NAMALWA (cell line): ENCODE measurements at places on chromosomes 12 and 14.
A peak's percentile ranks its signal among the peaks of the same experiment; 100 is the strongest.

DNA sequence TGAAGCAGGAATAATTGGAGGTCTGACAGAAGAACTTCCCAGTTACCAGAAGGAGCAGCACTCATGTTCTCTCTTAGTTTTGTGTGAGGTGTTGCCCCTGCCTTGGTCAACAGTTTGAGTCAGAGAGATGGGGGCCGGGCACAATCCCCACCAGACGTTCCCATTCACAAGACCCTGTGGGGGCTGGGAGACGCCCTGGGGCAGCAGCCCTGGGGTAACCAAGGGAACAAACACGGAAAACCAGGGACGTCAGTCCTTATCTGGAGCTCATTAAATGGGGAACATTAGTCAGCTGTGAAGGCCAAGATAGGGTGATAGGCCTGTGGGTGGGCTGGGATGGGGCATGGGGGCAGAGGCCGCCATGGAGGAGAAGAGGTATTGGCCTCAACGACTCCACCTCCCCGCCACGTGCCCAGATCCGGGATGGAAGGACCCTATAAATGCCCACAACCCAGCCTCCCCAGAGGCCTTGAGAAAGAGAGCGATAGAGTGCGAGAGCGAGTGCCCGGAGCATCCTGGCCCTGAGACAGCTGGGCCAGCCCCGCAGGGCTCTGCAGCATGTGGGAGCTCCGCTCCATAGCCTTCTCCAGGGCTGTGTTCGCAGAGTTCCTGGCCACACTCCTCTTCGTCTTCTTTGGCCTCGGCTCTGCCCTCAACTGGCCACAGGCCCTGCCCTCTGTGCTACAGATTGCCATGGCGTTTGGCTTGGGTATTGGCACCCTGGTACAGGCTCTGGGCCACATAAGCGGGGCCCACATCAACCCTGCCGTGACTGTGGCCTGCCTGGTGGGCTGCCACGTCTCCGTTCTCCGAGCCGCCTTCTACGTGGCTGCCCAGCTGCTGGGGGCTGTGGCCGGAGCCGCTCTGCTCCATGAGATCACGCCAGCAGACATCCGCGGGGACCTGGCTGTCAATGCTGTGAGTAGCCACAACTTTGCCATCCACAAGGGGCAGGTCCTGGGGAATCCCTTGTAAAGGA is at the start of gene AQP2:
TSS of gene AQP2 (plus strand) at position 465 of the 979 bp plus-strand sequence. CDS start at position 559, 94 bp downstream.
- DNase-seq = no peak

GRCh38 chr12:86389949-86390348 is 133.8 kb upstream of the MGAT4C start:
- no peak for DNase-seq

- DNase-seq = no peak
Measured at GRCh38 chr14:80350707-80351106, 139.4 kb upstream of the DIO2 start.

- no peak for DNase-seq
Measured at GRCh38 chr12:113798552-113798951, 167.6 kb downstream of the RBM19 start.

GRCh38 chr12:25063873-25064628 is 115.2 kb upstream of the BCAT1 start:
- no peak for DNase-seq

- DNase-seq = peak; percentile 75
Measured at GRCh38 chr12:9742661-9743060, 9.8 kb upstream of the CLECL1 start.

DNA sequence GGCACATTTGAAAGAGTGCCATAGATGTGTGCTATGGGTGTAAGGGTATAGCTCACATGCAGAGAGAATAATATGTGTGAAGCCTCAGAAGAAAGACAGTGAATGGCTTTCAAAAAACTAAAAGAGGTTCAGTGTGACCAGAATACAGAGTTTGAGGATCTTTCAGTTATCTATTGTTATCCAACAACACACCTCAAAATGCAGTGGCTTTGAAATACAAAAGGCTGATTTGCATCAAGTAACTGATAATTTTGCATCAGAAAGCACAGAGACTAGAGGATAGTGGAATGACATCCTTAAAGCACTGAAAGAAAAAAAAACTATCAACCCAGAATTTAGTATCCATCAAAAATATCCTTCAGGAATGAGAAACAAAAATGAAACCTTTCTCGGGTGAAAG is 131.6 kb upstream of the IGF1 start:
- no peak for DNase-seq

DNA sequence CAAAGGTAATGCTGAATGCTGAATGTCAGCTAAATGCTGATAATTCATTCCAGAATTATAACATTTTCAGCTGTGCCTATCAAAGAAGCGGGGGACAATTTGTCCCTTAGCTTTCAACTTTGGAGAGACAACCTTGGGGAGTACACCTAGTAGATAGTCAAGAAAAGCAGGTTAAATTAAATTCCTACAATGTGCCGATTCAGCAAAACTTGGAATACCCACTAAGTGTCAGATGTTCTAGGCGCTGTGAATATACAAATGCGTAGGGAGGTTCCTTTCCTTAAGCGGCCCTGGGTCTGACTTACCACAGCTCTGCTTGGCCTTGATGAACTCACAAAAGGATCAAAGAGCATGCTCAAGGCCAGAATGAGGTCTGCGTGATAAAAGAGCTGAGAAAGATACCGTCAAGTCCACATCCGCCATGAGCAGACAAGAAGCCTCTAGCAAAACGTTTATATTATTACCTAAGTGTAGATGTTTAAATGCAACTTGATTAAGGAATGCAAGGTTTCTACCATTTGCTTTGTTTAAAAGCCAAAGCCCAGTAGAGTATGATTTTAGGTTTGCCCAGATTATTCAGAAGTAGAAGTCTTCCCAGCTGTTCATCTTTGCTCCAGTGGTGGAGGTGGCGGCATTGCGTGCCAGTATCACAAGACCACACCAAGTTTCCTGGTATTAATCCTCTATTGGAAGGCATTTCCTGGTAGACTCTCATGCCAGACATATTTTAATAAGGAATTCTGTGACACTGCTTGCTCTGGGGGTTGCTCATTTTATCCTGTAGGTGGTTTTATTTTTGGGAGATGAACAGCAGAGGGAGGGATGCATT is 368.6 kb downstream of the DPF3 start:
- no peak for DNase-seq

DNA sequence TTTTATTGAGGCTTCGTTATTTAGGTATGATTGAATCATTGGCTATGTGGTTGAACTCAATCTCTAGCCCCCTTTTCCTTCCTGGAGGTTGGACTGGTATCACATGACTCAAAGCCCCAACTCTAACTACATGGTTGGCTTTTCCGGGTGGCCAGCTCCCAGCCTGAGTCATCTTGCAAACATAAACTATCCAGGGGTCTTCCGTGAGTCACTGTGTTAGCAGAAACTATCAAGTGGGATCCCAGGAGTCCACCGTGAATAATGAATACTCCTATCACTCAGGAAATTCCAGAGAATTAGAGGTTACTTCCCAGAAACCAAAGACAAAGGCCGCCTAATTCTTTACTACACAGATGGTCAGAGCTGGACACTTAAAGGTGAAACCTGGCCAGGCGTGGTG is 19.7 kb upstream of the PLEKHD1 start:
- no peak for DNase-seq

- peak; percentile 65 for DNase-seq
Measured at GRCh38 chr12:30985814-30986452, 59.4 kb downstream of the TSPAN11 start.

DNA sequence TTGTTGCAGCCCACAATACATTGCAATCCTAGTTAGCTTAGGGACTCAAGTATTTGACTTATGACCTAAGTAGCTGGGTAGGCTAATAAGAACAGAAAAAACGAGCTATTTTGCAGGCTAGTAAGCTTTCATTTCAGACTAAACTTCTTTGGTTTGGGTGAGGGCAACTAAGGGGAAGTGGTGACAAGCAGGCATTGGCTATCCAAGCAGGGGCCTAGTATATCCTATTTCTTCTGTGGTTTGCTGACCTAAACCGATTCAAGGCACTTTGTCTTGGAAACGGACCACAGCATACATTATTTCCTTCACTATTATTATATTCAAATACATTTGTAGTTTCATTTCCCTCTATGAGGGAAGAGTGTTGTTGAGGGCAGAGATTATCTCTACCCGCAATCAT is 21.6 kb upstream of the SLC5A8 start:
- no peak for DNase-seq

GRCh38 chr14:90576981-90577660 is 180.3 kb downstream of the CALM1 start:
- no peak for DNase-seq

DNA sequence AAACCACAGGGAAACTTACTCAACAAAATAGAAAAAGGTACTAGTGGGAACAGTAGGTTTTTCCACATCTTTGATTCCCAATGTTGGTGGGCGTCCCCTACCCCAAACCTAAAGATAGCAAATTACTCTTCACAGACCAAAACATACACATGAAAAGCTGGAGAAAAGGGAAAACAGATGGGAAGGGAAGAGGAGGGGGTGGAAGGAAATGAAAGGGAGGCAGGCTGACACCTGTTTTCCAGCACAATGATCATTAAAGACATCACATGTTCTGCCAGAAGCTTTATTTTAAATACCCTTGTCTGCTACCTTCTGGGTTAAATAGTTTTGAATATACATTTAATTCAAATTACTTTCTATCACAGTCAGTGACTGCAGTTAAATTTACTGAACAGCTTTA is 1617.9 kb upstream of the SEL1L start:
- no peak for DNase-seq

DNA sequence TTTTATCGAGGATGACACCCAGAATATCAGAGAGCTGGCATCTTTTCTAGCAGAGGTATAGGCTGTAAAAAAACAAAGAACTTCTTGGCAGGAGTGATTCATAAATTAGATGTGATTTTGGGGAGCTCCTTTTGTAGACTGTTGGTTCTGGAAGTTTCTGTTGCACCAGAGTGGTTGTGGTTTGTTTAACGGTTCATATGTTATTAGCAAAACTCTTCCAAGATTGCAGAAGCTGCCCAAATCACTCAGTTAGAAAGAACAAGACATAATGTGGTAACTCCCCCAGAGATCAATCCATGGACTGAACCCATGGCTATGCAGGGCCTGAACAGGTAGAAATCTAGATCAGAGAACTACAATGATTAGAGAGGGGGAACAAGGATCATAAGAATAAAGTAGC is 6.7 kb upstream of the RNASE10 start:
- no peak for DNase-seq

DNA sequence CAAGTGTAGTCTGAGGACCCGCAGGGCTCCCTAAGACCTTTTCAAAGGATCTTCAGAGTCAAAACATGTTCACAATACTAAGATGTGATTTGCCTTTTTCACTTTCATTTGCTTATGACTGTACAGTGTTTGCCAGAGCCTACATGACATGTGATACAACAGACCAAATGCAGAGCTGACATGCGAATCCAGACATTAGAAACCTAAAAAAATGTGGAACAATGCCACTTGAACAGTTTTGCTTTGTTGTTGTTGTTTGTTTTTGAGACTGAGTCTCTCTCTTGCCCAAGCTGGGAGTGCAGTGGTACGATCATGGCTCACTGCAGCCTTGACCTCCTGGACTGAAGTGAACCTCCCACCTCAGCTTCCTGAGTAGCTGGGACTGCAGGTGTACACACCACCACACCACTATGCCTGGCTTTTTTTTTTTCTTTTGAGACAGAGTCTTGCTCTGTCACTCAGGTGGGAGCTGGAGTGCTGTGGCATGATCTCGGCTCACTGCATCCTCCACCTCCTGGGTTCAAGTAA is 5.3 kb upstream of the RAB35 start:
- peak; percentile 63 for DNase-seq

DNA sequence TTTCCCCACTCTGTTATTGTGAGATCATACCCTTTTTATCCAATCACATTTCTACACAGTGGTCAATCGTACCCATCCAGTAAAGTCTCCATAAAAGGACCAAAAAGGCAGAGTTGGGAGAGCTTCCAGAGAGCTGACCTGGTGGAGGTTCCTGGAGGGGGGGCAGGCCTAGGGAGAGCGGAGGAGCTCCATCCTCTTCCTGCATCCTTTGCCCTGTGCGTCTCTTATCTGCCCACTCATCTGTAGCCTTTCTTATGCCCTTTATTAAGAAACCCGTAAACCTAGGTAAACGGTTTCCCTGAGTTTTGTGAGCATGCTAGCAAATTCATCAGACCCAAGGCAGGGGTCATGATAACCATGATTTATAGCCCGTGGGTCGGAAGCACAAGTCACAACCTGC is 26.2 kb downstream of the EVL start:
- DNase-seq = no peak

- DNase-seq = no peak
Measured at GRCh38 chr14:34035177-34035933, 84.5 kb upstream of the EGLN3 start.

GRCh38 chr14:88838015-88838414 is 13.6 kb downstream of the TTC8 start:
- no peak for DNase-seq

DNA sequence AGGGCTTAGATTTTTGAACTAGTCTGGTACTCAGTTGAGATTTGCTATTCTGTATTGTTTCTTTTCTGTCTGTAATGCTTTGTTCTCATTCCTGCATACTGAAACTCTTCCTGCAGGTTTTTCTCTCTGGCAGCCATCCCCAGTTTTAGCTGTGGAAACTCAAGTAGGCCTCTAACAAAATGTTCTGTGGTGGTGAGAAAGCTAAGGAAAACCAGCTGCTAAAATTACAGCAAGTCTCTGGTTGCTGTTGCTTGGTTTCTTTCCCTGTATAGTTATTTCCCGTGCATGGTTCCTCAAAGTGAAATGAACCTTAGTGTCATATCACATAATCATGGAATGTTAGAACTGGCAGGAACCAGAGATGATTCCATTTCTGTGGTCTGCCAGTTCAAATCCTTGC is 442.5 kb downstream of the NRXN3 start:
- no peak for DNase-seq

DNA sequence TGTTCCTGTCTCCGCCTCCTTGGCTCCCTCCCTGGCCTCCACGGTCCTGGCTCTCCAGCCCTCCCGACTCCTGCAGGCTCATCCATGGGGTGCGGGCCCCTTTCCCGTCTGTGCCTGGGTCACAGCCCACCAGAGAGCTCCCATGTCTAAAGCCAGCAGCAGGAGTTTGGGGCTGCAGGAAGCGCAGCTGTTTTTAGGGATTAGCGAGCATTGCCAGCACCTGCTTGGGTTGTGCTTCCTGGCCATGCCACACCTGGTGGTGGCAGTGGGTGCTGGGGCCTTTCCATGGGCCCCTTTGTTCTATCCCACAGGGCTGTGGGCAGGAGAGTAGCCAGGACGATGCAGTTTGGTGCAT is 64.7 kb downstream of the KIF26A start:
- no peak for DNase-seq

DNA sequence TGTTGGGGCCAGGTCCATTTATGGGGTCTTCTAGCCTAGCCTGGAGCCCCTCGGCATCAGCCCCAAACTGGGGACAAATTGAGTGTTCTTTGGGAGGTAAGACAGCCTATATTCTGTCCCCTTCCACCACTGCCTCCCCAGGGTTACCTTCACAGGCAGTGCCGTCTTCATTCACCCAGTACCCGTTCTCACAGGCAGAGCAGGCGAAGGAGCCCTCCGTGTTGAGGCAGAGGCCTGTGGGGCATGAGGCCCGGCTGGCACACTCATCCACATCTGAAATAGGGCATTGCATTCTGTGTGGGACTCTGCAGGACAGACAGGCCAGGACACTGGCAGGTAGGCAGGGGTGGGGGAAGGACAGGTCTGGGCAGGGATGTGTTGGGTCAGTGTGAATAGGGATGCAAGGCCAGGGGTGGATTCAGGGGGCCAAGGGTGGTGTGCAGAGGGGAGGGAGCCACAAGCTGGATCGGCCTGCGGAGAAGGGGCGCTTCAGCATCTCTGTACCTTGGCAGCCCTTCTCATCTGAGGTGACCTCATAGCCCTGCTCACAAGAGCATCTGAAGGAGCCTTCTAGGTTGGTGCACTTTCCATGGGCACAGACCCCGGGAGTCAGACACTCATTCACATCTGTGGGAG is 16.1 kb downstream of the ISCA2 start:
- no peak for DNase-seq

- no peak for DNase-seq
Measured at GRCh38 chr14:103382376-103382775, 2.8 kb upstream of the MARK3 start.
